ENCODE measurements at places on chromosomes 7 and 10.
A peak's percentile ranks its signal among the peaks of the same experiment; 100 is the strongest.

- no peak for DNase-seq
Measured at GRCh38 chr10:58094985-58095718, 172.5 kb downstream of the IPMK start.

DNA sequence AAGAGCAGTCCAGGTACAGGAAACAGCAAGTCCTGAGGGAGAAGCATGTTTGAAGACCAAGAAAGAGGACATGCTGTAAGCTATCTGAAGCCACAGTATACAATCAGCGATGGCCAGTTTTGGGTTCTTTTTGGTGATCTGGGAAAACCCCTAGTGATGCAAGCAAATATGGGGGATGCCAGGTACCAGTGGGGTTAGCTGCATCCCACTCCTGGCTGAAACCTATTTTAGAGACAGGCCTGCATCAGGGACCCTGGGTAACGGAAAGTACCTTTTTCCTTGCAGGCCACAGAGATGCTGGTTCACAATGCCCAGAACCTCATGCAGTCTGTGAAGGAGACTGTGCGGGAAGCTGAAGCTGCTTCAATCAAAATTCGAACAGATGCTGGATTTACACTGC, 32.9 kb downstream of the AP3M1 start:
- no peak for DNase-seq

GRCh38 chr10:110524179-110524858, 26.6 kb downstream of the DUSP5 start:
- DNase-seq: no peak

GRCh38 chr7:44445986-44446671, 44.3 kb downstream of the NUDCD3 start:
- no peak for DNase-seq

- DNase-seq: no peak
Measured at GRCh38 chr7:103299660-103300059, 2.4 kb downstream of the PMPCB start.

GRCh38 chr7:107725138-107725740, 18.7 kb upstream of the CBLL1 start:
- DNase-seq: peak; percentile 64

DNA sequence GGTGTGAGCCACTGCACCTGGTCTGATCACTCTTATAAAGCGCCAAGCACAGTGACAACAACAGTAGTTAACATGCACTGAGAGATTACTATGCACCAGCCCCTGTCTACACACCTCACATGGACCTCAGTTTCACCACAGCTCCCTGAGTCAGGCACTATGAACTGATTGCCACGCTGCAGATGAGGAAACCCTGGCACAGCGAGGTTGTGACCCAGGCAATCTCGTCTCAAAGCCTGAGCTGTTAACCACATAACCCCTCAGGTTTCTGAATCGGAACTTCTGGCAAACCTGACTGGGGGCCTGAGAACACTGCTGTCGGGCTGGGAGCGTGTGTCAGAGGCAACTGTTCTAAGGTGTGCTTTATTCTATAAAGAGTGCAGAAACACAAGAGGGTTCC, 150.8 kb downstream of the RNF216 start:
- peak; percentile 23 for DNase-seq

- DNase-seq: peak; percentile 52
Measured at GRCh38 chr7:105011831-105012502, 2.0 kb upstream of the KMT2E start.

- DNase-seq: no peak
Measured at GRCh38 chr10:44786286-44786850, 124.8 kb upstream of the TMEM72 start.

- no peak for DNase-seq
Measured at GRCh38 chr7:21336743-21337142, 91.1 kb upstream of the SP4 start.

GRCh38 chr10:96714031-96714590, 6.2 kb downstream of the PIK3AP1 start:
- no peak for DNase-seq

DNA sequence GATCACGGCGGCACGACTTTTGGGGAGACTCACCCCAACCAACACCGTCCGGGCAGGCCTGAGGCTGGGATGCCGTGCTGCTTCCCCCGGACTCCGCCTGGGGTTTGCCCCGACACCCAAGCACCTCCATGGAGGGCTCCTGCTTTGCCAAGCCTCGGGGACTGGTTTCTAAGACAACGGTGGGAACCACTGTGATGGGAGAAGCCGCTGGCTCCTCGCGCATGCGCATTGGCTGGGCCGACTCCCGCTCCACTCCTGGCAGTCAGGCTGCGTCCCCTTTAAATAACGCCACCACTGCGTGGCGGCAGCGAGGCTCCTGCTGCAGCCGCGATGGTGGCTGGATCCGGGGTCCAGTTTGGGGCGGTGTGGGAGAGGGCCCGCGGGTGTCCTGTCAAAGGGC, 201.0 kb downstream of the ZNF716 start:
- DNase-seq: no peak

DNA sequence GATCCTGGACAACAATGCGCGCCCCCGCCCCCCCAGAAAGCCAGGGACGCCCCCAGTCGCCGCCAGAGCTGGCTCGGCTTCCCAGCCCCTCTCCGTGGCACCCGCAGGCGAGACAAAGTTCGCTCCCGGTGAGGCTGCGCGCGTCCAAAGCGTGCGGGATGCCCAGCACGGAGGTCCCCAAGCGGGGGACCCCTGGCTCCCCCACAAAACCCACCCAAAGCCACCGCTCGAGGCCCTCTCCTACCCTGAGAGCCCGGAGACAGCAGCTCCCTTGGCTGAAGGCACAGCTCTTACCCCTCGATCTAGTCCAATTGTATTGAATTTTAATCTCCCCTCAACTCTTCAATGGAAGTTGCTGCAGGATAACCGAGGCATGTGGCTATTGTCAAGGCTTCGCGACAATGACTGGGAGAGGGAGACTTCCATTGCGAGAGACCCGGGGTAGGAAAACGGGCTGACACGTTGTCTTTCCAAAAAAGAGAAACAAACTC, 305.3 kb downstream of the PRPF18 start:
- no peak for DNase-seq

GRCh38 chr7:30681815-30682211, 443 bp downstream of the CRHR2 start:
- no peak for DNase-seq

DNA sequence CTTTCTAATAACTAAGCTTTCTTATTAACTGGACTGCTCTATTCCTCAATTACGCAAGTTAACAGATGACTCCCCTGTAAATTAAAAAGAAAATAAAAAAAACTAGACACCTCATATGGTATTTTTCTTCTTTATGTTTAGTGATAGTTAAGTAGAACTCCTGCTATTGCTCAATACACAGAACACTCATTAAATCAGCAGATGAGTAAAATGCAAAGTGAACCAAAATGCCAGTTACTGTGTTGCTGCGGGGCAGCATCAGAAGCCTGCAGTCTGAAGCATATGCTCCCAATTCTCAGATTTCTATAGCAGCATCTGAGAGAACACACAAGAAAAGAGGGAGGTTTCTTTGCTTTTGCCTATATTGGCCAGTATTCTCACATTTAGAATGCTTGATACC, 28.4 kb downstream of the CDK6 start:
- no peak for DNase-seq

DNA sequence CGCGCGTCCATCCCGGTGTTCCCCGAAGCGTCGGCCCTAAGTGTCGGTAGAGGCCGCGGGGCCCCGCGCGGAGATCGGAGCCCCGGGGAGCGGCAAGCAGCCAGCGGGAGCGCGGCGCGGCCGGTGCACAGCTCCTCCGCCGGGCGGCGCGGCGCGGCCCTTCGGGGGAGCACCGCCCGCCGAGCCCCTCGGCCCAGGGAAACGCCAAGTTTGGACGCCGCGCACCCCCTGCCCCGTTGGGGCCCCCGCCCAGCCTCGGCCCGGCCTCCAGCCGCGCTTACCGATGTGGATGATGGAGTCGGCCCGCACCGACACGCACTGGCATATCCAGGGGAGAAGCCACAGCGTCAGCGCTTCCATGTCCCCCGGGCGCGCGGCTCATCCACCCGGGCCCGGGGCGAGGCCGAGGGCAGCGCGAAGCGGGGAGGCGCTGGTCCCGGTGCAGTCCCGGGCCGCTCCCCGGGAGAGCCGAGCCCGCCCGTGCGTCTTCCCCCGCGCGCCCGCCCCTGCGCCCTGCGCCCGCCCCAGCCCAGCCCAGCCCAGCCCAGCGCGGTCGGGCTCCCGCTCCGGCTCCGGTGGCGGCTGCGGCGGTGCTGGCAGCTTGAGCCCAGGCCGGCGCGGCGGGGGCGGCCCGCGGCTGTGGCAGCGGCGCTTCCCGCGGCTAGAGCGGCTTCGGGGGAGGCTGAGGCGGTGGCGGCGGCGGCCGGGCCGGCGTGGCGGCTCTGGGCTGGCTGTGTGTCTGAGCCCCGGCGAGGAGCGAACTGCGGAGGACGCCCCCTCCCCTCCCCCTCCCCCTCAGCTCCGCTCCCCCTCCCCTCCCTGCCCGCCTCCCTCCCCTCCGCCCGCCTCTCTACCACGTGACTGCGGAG, at the start of gene GRID1:
GRID1 (minus strand) TSS at position 763 of the 869 bp plus-strand sequence.
- no peak for DNase-seq

GRCh38 chr10:26737730-26738129, 40.2 kb downstream of the PDSS1 start:
- DNase-seq: peak; percentile 23

DNA sequence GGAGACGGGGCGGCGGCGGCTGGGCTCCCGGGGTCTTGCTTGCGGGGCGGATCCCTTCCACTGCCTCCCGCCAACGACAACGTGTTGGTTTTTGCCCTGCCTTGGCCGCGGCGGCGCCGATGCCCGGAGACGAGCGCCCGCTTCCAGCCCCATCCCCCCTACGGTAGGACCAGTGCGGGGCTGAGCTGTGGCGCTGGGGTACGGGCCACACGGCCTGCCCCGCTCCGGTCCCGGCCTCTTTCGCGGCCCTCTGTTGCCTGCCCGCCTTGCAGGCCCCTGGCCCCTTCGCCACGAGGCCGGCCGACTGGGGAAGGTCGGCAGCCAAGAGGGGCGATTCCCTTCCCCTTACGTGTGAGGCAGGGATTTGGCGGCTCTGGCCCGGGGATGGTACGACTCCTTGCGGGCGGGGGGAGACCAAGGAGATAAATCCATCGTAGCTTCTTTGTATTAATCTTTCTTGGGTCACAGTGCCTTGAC, 488 bp downstream of the EIF4H start:
- peak; percentile 37 for DNase-seq

- DNase-seq: no peak
Measured at GRCh38 chr10:80509403-80510161, 28.1 kb upstream of the SH2D4B start.

DNA sequence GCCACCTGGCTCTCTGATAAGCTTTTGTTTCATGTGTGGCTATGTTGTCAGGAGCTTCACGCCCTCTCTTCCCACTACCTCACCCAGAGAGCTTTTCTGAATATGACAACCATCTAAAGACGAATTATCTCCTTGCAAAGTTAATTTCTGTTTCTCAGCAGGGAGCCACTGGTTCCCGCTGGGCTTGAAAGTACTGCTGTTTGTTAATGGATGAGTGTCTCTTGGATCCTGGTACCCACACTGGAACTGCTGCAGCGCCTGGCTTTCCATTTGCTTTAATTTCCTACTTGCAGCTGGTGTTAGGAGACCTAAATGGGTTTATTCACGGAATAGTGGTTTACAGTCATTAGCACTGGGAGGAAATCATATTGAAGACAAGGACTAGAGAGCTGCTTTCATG, 267.9 kb upstream of the LRGUK start:
- no peak for DNase-seq

DNA sequence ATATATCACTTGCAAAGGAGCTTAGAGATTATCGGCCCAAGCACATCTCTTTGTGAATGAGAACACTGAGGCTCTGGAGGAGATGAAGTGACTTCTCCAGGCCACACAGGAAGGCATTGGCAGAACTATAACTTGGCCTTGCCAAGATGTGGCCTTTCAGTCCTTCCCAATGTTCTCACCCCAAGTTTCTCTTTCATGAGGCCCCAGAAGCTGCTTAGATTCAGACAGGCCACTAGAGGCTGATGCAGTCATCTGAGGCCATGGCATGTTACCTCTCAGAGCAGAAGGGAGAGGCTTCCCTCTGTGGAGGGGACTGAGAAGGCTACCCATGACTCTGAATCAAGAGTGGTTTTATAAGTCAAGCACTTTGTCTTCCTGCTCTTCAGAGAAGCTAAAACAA, 1003.7 kb downstream of the LRMDA start:
- no peak for DNase-seq

GRCh38 chr7:101739775-101740398, 77.5 kb upstream of the CUX1 start:
- no peak for DNase-seq

DNA sequence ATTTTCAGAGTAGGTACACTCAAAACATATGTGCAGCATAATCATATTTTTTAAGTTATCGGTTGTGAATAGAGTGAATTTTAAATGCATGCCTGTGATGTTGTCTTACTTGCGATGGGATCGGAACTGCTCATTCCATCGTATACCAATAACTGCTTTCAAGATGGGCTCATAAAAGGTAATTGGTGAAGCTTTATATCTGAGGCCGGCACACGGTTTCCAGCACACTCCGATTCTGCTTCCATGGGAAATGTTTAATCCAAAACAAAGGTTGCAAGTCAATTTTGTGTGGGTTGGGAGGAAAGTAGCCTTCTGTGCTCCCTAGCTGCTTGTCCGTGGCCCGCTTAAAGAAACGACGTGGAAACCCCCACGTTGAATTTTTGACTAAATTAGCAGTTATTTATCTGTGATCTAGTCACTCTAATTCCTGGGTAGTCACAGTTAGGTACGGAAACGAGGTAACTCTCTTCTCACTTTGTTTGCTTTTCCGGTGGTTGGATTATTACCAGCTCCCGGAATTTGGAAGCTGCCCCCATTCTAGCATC, 10.1 kb upstream of the CELF2 start:
- no peak for DNase-seq

DNA sequence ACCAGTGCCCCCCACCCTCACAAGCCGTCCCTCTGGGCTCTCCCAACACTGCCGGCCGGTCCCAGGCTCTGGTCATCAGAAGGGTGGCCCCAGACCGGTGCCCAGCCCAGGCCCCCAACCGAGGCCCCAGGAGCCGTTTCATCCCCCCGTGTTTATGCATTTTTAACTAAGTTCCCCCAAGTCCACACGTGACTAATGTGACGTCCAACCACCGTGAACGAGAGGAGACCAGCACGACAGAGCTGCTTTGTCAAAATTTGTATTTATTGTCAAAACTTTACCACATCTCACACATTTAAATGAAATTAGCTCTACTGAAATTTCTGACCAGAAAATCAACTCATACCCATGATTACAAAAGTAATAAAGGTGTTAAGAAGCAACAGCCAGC, 8.6 kb downstream of the VENTX start:
- no peak for DNase-seq

DNA sequence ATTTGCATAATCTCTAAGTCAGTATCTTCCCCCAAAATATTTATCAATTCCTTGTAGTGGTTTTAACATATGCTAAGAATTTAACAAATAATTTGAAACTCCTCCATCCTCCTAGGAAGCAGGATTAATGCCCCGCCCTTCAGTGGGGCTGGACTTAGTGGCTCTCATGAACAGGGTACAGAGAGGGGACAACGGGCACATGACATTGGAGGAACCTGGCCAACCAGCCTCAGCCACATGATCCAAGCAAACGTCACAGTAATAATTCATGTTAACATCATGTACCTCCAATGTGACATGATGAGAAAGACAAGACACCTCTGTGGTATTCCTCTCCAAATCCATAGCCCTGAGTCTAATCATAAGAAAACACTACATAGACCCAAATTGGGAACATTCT, 50.5 kb downstream of the NUDCD3 start:
- DNase-seq: no peak

GRCh38 chr7:34133983-34134782, 228.8 kb downstream of the BMPER start:
- DNase-seq: no peak

GRCh38 chr10:90937645-90938258, 16.9 kb upstream of the ANKRD1 start:
- DNase-seq: no peak

Data from CD4-positive, alpha-beta T cell treated with Interleukin-12 subunit alpha and Interleukin-12 subunit beta, for 1 hour (primary cell).